ENCODE measurements at places on chromosomes 4 and X.

DNA sequence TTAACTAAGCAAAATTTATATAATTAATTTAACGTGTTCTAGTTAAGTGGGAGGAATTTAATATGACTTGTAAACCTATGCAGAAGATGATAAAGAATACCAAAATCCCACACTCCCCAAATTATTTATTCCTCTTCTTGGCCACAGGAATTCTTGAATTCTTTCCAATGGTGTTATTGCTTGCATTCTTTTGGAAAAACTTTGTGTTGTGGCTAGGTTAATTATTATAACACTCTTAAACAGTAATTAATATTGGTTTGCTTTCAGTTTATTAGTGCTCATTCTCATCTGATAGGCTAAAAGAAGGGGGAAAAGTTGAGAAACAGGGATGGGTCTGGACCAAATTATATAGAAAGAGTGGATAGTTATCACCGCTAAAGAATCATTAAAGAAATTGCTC, 141.5 kb upstream of the PABPC4L start:
- no peak for DNase-seq

- no peak for DNase-seq
Measured at GRCh38 chr4:159400558-159401225, 297.8 kb downstream of the RAPGEF2 start.

GRCh38 chr4:77225022-77225421, 68.0 kb downstream of the CCNG2 start:
- no peak for DNase-seq

DNA sequence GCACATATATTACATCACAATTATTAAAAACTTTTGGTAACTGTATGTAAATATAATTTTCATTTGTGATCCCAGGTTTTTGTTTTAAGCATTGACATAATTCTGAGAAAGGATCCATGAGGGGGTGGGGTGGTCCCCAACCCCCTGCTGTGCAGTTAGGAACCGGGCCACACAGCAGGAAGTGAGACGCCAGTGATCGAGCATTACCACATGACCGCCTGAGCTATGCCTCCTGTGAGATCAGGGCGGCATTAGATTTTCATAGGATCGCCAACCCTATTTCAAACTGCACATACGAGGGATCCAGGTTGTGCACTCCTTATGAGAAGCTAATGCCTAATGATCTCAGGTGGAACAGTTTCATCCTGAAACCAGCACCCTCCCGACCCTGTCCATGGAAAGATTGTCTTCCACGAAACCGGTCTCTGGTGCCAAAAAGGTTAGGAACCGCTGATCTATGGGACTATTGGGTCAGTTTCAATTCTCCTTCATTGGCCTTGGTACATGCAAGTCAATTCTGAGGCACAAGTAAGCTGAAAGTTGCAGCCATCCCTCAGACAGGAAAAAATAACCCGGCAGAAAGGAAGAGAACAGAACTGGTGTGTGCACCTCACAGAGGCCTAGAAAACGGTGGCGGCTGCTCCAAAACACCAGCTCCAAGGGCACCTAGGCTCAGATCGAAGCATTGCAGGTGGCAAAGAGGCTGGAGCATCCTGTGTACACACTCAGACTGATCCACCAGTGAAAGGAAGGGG, 7.0 kb upstream of the TMSB4X start:
- no peak for DNase-seq

GRCh38 chr4:107034996-107035818, 906 bp downstream of the DKK2 start:
- no peak for DNase-seq

DNA sequence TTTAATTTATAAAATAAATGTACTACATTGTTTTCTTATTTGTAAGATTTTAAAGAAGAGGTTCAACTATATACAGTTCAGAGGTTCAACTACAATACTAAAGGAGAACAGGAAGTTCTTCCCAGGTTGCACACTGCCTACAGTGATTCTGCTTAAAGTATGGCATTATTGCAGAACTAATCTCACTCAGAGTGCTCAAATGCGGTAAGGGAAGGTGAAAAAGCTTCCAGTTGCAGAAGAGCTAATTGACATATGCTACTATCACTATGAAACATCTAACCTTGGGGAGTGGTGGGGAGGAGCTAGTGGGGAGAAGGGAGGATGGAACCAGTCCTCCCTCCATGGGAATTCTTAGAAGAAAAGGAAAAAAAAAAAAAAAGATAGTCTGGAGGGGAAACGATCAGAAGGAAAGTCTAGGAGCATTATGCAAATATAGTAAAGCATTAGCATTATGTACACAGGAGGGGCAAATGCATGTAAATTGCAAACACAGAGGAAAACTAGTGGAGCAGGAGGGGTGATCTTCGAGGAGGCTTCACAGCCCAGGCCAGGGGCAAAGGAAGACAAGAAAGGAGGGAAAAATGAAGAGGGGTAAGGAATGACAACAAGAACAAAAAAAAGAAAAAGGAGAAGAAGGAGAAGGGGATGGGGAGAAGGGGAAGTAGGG, 32.0 kb upstream of the MMAA start:
- DNase-seq = no peak

DNA sequence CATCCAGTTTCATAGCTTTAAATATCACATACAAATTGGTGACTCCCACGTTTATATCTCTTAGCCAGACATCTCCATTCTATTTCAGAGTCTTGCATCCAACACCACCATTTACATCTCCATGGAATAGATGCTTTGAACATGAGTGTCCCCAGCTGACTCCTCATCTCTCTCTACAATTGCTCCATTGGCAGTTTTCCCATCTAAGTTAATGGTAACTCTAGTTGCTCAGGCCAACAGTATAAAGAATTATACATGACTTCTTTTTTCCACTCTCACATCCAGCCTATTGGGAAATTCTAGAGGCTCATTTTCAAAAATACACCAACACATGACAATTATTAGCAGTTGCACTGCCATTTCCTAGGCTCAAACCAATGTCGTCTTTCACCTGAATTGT, 388.2 kb downstream of the STIM2 start:
- DNase-seq = peak; percentile 86

- DNase-seq = no peak
Measured at GRCh38 chrX:37998586-37999262, 7.6 kb upstream of the SYTL5 start.

DNA sequence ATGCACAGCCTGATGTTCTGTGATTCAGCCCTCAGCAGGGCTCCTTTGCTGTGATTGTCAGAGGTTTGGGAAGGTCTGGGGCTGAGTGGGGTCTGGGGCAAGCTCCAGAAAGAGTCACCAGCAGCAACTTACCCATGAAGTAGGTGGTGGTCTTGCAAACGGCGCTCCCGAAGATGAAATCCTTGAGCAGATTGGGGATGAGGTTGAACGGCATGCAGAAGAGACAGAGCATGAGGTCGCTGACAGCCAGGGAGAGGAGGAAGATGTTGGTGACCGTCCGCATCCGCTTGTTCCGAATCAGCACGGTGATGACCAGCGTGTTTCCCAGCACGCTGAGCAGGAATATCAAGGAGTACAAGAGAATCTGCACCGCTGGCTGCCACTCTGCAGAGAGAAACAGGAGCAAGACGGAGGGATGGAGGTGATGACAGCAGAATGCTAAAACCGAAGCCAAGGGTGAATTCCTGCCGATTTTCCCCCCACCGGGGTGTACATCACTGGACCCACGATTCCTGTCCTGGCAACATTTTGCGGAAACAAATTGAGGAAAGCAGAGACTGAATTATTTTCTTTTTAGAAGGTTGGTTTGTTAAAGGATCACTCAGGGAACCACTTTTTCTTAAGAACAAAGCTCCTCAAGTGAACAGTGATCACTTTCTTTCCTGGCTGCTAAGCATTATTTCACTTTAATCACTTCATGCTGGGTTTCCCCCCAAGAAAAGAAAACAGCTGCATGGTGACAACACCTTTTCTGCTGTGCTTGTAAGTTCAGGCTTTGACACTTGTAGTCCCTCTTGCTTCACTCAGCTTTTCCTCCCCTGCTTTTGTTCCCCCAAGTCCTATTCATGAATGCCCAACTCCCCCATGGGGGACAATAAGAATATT, 941 bp downstream of the CCKAR start:
- DNase-seq = no peak

GRCh38 chr4:25535278-25535677, 120.4 kb upstream of the SLC34A2 start:
- no peak for DNase-seq

GRCh38 chr4:131547506-131547981, 1601.5 kb upstream of the PCDH10 start:
- DNase-seq = no peak

GRCh38 chr4:85824166-85824945, 349.4 kb downstream of the ARHGAP24 start:
- no peak for DNase-seq

- DNase-seq = no peak
Measured at GRCh38 chr4:80073473-80074008, 512 bp upstream of the ANTXR2 start.

GRCh38 chr4:8345946-8346814, 76.6 kb downstream of the HTRA3 start:
- no peak for DNase-seq

DNA sequence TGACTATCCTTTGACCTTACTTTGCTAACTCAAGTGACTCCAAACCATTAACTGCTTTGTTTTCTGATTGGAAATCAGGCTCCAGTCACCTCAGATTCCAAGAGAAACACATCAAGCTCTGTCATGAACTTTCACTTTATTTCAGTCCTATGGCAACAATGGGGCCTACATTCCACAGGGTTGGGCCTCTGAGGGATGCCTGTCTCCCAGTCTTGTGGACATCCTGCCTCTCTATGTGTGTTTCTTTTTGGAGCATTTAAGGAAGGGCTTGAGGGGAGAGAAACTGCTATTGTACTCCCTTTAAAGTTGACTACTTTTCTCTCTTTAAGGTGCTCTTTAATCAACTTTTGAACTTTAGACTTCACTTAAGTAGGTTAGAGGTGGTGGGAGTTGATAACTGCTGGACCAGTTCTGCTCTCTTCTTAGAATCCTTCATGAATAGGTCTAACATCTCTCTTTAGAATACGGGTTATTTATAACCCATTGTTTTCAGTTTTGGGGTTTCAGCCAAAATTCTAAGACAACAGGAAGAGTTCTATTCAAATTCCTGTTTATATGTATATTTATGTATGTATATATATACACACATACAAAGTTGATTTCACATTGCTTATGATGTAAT, 274.3 kb upstream of the NR3C2 start:
- no peak for DNase-seq

GRCh38 chr4:31194823-31195222, 474.7 kb downstream of the PCDH7 start:
- no peak for DNase-seq

DNA sequence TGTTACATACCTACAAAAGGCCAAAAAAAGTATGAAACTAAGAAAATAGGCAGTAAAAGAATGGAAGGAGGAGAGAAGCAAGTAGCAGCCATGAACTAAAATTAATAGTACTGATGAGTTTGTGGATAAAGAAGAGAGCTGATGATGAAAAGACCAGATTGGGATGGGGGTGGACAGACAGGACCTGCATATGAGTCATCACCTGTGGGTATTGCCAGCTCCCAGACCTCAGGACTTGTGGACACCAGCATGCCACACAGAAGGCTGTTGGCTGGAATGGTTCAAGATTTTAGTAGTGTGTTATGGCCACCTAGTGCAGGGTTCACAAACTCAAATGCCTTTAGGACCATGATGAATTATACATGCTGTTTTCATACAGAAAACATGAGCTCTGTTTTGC, 58.9 kb downstream of the ARX start:
- no peak for DNase-seq

GRCh38 chrX:111695297-111695880, 14.4 kb downstream of the ALG13 start:
- no peak for DNase-seq

- no peak for DNase-seq
Measured at GRCh38 chr4:145821766-145822165, 116.9 kb downstream of the ZNF827 start.

DNA sequence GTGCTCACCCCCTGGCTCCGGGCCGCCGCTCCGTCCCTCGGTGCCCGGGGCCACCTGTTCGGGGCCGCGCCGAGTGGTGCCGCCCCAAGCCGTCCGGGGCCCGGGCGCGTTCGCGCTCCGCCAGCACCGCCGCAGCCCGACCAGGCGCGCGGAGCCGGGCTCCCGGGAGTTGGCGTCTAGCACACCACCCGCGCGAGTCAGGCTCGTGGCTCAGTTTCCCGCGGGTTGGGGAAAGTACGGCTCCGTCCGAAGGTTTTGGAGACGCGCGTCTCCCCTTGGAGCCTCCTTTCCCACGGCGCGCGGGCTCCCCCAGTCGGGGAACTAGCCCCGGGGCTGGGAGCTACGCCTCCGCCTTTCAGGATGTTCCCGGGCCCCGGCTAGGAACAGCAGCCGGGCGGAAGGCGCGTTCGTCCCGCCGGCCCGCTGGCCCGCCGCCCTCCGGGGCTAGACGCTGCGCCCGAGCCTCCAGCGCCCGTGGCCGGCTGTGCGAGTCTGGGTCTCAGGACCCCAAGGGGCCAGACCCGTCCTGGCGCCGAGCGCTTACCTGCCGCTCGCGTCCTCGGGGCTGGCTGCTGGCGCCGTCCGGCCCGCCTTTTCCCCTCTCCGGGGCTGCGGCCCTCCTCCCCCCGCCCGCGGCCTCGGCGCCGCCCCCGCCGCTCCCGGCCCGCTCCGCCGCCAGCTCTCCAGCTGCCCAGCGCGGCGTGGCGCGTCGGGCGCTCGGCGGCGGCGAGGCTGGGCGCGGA, at the start of gene ADGRG2:
Gene ADGRG2, minus strand, starts transcription at position 571 of the 743 bp plus-strand sequence. CDS start 53,634 bp downstream, outside the sequence.
- peak; percentile 2 for DNase-seq

GRCh38 chr4:74800310-74800709, 6.0 kb upstream of the BTC start:
- no peak for DNase-seq

DNA sequence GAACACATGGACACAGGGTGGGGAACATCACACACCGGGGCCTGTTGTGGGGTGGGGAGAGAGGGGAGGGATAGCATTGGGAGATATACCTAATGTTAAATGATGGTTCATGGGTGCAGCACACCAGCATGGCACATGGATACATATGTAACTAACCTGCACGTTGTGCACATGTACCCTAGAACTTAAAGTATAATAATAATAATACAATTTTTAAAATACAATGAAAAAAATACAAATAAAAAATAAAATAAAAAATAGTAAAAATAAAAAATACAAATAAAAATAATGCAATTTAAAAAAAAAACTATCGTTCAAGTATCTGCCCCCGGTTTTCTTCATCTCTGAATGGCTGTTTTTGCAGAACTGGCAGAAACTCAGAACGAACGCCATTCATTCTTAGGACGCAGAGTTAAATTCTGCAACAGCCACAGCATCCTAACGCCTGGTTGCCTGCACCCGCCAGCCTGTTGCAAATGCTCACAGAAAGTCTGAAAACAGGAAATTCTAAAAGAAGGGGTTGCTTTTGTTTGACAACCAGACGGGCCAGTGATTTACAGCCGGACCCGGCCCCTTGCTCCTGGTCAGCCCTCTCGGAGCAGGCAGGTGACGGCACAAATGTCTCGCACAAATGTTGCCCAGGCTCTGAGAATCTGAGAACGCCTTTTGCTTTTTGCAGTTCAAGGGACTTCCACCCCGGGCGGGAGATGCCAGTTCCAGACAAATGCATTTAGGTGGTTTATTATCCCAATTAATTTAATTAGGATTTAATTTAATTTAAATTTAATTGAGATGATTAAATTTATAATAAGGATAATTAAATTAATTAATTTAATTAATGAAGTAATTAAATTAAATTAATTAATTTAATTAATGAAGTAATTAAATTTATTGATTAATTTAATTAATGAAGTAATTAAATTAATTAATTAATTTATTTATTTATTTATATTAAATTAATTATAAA, 47.8 kb downstream of the CRLF2 start:
- no peak for DNase-seq

GRCh38 chr4:176817204-176817603, 24.5 kb upstream of the VEGFC start:
- DNase-seq = no peak
